ENCODE measurements at places on chromosomes 2 and 18.
A peak's percentile ranks its signal among the peaks of the same experiment; 100 is the strongest.

- DNase-seq = no peak
Observed at GRCh38 chr2:98903064-98903355, 33.0 kb downstream of the CRACDL start.

GRCh38 chr2:19114754-19115231 is 243.6 kb downstream of the OSR1 start:
- DNase-seq = no peak

GRCh38 chr2:233402789-233403188 is 48.5 kb downstream of the DGKD start:
- DNase-seq = no peak

- DNase-seq = peak; percentile 48
Observed at GRCh38 chr18:12886498-12887126, 2.6 kb upstream of the PTPN2 start.

GRCh38 chr2:172462849-172463381 is 35.5 kb downstream of the ITGA6 start:
- no peak for DNase-seq
